RPMI7951 (cell line): ENCODE measurements at places on chromosomes 16 and 17. TPM values are rescaled to one million over a fixed set of nuclear protein-coding genes. Genes with fewer than 3 reads are reported as not detected.

GRCh38 chr16:75919664-75920063, 193.4 kb upstream of the CPHXL start:
- no peak for DNase-seq

- no peak for DNase-seq
Observed at GRCh38 chr16:67961551-67961957, 6.9 kb downstream of the SLC12A4 start.

GRCh38 chr17:51733166-51733565, 425.3 kb downstream of the CA10 start:
- no peak for DNase-seq

- no peak for DNase-seq
Observed at GRCh38 chr17:80511222-80512180, 33.1 kb upstream of the RPTOR start.

OR1G1 gene
- total RNA-seq: not detected in 2 replicates

- DNase-seq: no peak
Observed at GRCh38 chr17:8468127-8468526, 32.4 kb downstream of the NDEL1 start.

DNA sequence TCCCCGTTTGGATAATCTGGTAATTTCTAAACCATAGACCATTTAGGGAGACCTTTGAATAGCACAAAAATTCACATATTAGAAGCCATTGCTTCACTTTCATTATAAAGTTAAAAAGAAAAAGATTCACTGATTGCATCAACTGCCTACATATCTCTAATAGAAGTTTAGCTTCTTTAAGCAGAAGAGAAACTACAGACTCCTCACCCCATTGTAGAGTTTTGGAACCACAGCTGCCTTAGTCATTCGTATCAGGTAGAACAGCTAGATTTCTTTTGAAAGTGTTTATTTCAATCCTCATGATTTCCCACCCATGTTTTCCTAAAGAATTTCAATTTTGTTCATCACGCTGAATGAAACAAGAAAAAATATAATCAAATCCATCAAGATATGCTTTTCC, 144.8 kb downstream of the CDH8 start:
- no peak for DNase-seq

DNA sequence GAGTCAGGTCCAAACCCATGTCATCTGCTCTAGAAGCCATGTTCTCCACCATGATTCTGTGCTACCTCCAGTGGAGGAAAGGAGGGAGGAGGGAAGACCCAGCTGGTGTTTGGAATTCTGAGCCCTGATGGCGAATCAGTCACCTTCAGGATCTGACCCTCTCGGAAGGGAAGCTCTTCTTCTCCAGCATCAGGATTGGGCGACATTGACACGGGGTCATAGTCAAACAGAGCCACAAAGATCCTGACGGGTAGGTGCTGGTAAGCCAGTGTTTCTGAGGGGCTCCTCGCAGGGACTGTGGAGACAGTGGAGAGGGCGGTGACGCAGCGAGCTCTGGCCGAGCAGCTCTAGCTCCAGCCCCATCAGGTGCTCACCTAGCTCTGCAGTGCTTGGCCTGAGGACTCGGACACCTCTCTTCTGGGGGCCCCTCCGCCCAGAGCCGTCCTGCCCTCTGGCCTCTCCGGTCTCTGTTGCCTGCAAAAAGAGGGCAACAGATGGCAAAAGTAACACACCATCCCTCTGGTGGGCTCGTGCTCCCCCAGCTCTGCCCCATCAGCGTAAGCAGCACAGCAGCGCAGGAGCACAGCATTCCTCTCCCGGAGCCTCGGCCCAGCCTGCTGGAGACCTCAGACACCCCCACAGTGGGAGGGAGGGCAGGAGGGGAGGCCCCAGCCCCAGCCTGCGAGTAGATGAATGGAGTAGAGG, 21.0 kb downstream of the TSPOAP1 start:
- no peak for DNase-seq

TSPOAP1 gene
- 0.68 and 0.84 TPM in 2 replicates for total RNA-seq

AOC2 gene
- 0.10 and 0.36 TPM in 2 replicates for total RNA-seq

GRCh38 chr17:74147056-74147835, 56.2 kb upstream of the RPL38 start:
- DNase-seq: no peak

DNA sequence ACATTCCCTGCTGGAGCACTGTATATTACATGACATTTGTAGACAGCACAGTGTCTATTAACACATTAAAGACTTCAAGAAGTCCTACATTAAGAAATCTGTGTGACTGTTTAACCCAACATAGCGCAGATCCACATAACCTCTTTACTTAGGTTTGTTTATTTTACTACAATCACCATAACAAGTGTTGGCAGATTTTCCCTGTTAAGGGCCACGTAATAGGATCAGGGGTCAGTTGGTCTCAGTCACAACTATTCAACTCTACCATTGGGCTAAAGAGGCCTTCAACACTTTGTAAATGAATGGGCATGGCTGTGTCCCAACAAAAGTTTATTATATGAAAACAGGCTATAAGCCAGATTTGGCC, 51.3 kb upstream of the ADORA2B start:
- no peak for DNase-seq

DNA sequence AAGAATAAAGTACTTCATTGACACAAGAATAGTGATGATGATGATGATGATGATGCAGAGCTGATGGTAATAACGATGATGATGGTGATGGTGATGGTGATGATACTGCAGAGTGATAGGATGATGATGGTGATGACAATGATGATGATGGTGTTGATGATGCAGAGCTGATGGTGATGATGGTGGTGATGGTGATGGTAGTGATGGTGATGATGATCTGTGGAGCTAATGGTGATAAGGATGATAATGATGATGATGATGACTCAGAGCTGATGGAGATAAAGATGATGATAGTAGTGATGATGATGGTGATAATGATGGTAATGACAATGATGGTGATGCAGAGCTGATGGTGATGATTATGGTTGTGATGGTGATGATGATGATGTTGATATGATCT, 448.1 kb downstream of the HS3ST4 start:
- DNase-seq: no peak

DNA sequence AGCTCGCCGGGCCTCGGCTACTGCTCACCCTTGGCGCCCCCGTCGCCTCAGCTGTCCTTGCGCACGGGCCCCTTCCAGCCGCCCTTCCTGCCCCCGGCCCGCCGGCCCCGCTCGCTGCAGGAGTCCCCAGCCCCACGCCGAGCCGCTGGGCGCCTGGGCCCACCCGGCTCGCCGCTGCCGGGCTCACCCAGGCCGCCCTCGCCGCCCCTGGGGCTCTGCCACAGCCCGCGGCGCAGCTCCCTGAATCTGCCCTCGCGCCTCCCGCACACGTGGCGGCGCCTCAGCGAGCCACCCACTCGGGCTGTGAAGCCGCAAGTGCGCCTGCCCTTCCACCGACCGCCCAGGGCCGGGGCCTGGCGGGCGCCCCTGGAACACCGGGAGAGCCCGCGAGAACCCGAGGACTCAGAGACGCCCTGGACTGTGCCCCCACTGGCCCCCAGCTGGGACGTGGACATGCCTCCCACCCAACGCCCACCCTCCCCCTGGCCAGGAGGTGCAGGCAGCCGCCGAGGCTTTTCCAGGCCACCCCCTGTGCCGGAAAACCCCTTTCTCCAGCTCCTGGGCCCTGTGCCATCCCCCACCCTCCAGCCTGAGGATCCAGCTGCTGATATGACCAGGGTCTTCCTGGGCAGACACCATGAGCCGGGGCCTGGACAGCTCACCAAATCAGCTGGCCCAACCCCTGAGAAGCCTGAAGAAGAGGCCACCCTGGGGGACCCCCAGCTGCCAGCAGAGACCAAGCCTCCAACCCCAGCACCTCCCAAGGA, 12.8 kb downstream of the MYO15A start:
- no peak for DNase-seq

- peak; percentile 74 for DNase-seq
Observed at GRCh38 chr16:84511180-84511800, 6.8 kb upstream of the MEAK7 start.

DNA sequence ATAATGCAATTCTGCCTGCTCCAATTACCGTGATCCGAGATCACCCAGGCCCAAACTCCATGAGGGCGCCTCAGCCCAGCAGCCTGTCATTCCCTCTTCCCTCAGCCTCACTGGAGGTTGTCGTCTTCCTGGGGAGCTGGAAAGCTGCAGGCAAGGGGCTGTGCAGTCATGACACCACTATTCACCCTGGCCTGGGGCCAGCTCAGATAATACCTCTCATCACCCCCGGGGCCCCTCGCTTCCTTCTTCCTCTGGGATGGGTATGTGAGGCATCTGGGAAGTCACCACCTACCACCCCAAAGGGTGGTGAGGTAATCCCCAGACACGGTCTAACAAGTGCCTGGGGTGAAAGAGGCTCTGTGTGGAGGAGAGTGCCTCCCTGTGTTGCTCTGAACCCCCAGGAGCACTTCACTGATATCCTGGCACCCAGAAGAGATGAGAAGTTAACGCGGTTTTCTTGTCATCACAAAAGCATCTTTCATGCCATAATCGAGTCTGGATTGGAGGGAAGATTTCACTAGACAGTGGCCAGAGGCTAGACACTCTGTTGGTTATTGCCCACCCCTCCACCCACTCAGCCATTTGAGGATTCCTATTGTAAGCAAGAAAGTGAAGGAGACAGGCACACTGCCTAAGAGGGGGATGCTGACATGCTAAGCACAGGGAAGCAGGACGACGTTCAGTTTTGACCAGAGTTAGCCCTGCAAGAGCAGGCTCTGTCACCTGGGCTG, 18.4 kb downstream of the CFAP20 start:
- peak; percentile 88 for DNase-seq

GRCh38 chr16:75624921-75625334, 1.8 kb upstream of the ADAT1 start:
- DNase-seq: peak; percentile 34

- DNase-seq: no peak
Observed at GRCh38 chr16:84016477-84016876, 26.1 kb downstream of the SLC38A8 start.

GRCh38 chr17:17780922-17781590, 55.7 kb downstream of the SREBF1 start:
- peak; percentile 18 for DNase-seq

TEKT5 gene
- not detected in 2 replicates for total RNA-seq

ITGAE gene
- 56.0 and 66.8 TPM in 2 replicates for total RNA-seq

DNA sequence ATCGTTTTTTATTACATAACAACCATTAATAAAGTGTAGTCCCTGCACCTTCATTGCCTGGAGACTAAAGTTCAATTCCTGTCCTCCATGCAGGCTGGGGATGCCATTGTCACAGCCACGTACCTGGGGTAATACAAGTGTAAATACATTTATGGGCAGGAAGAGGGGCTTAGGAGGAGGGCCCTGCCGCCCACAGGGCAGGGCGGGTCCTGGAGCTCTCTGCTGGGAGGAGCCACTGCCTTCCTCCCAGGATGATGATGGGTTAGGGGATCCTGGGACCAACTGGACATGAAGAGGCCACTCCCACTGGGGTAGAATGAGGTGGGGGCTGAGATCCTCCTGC, 44.1 kb upstream of the SLC38A10 start:
- DNase-seq: no peak

KRTAP4-9 gene
- not detected in 2 replicates for total RNA-seq

DNA sequence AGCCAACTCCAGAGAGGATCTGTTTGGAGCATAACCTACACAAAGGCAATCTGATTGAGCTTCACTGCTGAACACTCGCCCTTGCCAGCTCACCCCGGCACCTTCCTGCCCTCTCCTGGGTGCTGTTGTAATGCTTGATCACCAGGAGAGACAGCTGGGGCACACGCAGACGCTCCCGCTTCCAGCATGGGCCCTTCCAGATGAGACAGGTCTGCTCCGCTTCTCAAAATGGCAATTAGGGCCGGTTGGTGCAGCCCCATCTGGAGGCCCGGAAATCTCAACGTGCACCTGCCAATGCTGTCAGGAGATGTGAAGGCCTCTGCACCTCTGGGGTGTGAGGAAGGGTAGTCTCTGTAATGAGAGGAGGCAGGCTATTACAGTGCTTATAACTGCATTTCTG, 206.1 kb downstream of the ABCC12 start:
- DNase-seq: no peak

DNA sequence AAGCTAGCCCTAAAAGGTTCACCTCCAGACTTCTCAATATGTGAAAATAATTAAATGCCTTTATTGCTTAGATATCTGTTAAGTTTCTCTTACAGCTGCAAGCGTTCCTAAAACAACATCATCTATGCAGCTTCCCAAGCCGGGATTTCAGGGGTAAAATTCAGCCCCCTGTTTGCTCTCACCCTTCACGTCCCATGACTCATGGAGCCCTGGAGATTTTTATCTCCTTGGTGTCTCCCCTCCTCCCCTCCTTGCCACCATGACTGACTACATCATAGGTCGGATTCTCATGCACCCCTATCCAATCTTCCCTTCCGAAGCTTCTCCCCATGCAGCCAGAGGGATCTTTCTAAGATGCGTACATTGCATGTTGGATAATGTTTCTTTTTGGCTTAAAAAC, 21.0 kb upstream of the CACNG4 start:
- peak; percentile 16 for DNase-seq

GRCh38 chr16:82070656-82071369, 35.8 kb downstream of the HSD17B2 start:
- DNase-seq: peak; percentile 90

GIT1 gene
- total RNA-seq: 12.0 and 15.8 TPM in 2 replicates

CLEC18C gene
- total RNA-seq: not detected in 2 replicates

DNA sequence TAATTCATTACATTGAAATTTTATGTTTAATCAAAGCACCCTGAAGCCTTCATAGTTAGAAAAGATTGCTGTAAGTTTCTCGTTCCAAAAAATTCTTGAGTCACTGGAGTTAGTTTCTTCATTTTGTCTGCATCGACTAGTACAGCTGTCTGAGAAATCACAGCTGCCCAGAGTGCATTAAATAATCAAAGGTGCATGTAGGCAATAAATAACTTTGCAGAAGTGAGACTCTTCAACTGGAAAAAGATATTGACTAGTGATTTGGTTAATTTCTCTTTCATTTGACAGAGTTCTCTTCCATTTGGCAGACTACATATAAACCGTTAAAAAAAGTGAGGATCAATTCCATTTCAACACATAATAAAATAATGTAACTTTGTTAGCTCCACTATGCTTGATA, 234.0 kb downstream of the CNTNAP4 start:
- DNase-seq: no peak

CDIP1 gene
- total RNA-seq: 0.78 and 1.1 TPM in 2 replicates

IRX3 gene
- total RNA-seq: 7.7 and 15.1 TPM in 2 replicates

VMO1 gene
- 0.96 and 1.3 TPM in 2 replicates for total RNA-seq

- DNase-seq: no peak
Observed at GRCh38 chr17:74099442-74100340, 103.8 kb upstream of the RPL38 start.

- DNase-seq: no peak
Observed at GRCh38 chr17:9056566-9056965, 35.3 kb downstream of the NTN1 start.

PRCD gene
- total RNA-seq: under 0.01 and 0.48 TPM in 2 replicates

GRCh38 chr16:3349175-3349574, 6.5 kb upstream of the OR2C1 start:
- no peak for DNase-seq

POLR3E gene
- total RNA-seq: 11.5 and 23.1 TPM in 2 replicates

ETV4 gene
- 44.2 and 46.9 TPM in 2 replicates for total RNA-seq

- peak; percentile 66 for DNase-seq
Observed at GRCh38 chr17:55577687-55578086, 66.4 kb upstream of the SMIM36 start.

HOXB4 gene
- 1.6 and 1.7 TPM in 2 replicates for total RNA-seq
